ENCODE measurements at places on chromosomes 13 and 19. TPM values are rescaled to one million over a fixed set of nuclear protein-coding genes. Genes with fewer than 3 reads are reported as not detected.
A peak's percentile ranks its signal among the peaks of the same experiment; 100 is the strongest.

DNA sequence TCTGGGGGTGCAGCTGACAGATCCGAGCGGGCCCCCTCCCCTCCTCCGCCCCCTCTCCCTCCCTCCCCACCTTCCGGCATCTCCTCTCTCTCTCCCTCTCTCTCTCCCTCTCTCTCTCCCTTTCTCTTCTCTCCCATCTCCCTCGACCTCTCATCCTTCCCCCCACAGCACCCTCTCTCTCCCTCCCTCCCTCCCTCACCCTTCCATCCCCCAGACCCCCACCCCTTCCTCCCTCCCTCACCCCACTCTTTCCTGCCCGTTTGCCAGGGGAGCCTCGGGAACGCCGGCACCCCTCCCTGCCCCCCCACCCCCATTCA is 666 bp downstream of the CELF5 start:
- DNase-seq, result no peak

DNA sequence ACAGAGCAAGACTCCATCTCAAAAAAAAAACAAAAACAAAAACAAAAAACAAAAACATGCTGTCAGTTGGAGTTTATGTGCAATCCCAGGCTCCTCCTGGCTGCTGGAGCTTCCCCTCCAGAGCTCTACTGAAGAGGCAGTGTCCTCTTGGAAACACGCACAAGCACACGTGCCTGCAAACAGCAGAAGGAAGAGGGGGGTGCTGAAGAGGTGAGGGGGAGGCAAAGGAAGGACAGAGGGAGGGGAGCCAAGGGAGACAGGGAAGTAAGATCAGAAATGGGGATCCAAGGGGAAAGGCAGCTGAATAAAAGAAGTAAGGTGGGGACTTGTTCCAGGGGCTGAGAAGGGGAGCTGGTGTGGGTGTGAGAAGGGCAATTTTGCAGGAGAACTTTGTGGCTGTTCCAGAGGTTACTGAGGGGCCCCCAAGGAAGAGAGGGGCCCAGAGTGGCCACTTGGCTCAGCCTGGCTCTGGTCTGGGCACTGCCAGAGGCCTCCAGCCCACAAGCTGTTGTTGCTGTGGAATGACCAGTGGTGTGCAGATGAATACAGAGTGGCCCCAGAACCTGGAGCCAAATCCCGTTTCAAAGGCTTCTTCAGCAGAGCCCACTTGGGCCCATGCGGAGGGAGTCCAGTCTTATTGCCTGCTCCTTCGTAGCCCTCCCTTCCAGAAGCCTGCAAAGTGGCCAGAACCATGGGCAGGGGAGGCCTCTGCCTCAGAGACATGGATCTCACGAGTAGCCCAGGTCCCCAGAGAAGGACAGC is 34.4 kb downstream of the LYL1 start:
- no peak for DNase-seq

DNA sequence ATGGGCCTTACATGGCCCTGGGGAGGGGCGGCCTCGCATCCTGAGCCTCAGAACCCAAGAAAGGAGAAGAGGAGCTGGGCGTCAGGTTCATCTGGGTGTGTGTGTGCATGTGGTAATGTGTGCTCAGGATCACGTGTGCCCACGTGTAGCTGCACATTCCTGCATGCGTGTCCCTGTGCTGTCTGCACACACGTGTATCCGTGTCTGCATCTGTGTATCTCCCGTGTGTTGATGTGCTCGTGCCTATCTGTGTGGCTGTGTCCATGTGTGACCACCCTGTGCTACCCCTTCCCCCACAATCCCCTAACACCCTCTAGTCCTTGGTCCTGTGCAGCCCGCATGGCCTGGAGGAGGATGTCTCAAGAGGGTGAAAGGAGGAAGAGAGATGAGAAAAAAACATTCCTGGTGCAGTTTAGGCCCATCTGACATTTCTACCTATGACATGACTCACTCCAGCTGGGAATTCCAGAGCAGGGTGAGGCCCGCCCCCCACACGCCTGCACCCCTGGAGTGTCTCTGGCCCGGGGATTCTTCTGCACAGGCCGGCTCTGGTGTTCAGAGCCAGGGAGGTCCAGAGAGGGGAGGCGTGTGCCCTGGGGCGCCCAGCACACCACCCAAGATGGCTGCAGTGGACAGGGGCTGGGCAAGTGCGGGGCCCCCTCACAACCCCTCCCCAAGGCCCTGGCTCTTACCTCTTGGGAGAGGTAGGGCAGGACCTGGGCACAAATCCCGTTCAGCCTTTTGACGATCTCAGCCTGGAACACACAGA is 7.1 kb downstream of the TLE5 start:
- peak; percentile 55 for DNase-seq

DNA sequence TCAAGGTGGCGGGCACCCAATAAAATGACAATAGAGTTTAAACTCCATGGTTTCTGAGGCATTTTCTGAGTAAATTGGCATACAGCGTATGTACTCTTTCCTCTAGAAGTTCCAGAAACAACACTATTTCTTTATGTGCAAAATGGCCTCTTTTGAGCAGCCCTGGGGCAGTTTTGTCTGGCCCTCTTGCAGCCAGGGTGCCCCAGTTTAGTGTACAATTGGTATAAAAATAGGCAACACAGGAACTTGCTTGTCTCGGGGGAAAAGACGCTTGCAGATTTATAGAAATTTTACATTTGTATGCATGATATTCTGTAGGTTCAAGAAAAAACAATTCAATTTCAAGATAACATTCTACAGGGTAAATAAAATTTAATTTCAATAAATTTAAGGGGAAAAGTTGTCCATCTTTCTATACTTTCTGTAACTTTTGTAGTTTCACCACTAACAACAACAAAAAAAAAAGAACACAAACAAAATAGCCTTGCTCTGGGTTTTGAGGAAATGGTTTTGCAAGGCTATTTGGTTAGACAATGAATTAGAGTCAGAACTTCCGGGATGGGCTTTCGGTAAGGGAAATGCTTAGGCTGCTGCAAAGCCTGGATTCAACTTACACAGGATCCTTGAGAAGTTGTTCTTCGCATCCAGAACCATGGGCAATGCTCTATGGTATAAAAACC is 45.3 kb downstream of the LRCH1 start:
- no peak for DNase-seq

DNA sequence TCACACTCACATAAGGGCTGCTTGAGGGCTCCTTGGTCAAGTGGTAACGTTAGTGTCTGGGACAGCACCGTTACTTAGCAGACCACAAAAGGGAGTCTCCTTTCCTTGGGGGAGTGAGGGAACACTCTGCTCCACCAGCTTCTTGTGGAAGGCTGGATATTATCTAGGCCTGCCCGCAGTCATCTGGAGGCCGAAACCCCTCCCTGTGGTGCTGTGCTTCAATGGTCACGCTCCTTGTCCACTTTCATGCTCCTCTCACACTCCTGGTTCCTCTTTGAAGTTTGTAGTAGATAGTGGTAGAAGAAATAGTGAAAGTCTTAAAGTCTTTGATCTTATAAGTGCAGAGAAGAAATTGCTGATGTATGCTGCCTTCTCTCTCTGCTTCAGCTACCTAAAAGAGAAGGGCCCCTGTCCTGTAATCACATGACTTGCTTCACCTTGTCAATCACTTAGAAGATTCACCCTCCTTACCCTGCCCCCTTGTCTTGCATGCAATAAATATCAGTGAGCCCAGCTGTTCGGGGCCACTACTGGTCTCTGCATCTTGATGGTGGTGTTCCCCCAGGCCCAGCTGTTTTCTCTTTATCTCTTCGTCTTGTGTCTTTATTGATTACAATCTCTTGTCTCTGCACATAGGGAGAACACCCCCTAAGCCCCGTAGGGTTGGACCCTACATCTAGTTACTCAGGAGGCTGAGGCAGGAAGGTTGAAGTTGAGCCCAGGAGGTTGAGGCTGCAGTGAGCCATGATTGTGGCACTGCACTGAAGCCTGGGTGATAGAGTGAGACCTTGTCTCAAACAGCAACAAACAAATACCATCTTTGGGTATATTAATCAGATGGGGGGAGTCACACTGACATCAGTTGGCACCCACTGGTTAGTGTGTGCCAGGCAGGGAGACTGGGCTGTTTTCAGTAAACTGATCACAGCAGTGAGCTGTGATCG is 11.6 kb upstream of the MZF1 start:
- no peak for DNase-seq

- no peak for DNase-seq
These were observed 27.1 kb downstream of the ELAVL1 start for GRCh38 chr19:7978179-7978825.

DNA sequence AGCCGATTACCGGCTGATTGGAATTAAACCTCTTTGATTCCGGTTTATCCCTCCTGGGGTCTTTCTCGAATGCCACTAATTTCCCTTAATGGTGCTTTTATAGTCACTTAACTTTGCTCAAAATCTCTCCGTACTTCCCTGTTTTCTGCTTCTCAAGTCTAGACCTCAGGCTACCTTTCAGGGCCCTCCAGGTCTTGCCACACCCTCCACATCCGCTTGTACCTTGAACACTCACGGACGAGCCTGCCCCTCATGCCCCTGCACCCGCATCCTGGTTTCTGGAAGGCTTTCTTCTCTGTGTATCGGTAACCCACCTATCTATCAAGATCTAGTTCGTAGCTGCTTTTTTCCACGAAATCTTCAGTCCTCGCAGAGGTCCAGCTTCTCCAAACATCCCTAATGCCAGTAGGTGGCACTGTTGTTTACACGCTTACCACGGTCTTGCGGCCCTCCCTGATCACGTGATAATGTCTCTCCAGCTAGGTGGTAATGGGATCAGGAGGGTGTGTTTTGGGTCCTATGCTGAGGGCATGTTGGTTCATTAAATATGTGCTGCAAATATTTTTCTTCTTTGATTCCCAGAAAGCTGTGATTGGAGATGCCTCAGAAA is 13.8 kb downstream of the ATP12A start:
- no peak for DNase-seq

DNA sequence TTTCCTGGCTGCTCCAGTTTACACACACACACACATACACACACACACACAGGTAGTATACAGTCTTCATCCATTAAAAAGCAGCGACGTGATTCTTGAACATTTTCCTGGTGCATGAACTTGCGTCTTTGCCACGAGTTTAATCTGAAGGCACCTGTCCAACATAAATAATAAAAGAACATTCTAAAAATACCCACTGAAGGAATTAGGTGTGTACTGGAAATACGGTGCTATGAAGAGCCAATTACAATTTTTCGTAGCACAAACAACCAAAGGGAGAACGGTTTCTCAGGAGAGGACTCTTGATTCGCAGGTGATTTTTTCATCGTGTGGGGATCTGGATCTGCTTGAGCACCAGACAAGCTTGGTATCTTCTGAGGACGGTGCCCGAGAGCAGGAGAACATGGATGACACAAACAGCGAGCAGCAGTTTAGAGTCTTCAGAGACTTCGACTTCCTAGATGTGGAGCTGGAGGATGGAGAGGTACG is 61.2 kb downstream of the ZAR1L start:
- no peak for DNase-seq

DNA sequence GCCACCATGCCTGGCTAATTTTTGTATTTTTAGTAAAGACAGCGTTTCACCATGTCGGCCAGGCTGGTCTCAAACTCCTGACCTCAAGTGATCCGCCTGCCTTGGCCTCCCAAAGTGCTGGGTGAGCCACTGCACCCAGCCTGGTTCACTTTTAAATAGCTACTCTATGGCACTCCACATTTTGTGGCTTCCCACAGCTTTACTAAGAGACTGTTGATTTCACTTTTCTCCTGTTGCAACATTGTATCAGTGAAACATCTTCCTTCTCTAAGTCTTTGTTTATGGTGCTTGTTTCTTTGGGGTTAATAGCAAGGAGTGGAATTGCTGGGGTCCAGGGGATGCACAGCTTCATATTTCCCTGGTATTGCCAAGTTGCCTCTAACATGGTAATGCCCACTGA is 12.3 kb downstream of the TMEM38A start:
- DNase-seq, result no peak

GRCh38 chr19:936175-936546 is 10.3 kb downstream of the ARID3A start:
- DNase-seq, result no peak

GRCh38 chr19:33350538-33351309 is 22.8 kb upstream of the CEBPG start:
- peak; percentile 90 for DNase-seq

DNA sequence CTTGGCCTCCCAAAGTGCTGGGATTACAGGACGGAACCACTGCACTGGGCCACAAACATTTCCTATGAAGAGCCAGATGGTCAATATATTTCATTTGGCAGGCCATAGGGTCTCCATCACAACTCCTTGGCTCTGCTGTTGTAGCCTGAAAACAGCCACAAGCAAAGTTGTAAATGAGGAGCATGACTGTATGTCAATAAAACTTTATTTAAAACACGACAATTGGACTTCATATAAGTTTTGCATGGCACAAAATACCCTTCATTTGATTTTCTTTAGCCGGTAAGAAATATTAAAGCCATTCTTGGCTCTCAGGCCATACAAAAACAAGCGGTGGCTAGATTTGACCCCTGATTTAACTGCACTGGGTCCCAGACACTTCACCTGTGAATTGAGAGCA is 3.1 kb upstream of the FPR1 start:
- DNase-seq, result no peak

GRCh38 chr13:30165796-30166195 is 141.6 kb downstream of the KATNAL1 start:
- no peak for DNase-seq

GRCh38 chr13:77386880-77387606 is 60.1 kb upstream of the MYCBP2 start:
- DNase-seq, result no peak

DNA sequence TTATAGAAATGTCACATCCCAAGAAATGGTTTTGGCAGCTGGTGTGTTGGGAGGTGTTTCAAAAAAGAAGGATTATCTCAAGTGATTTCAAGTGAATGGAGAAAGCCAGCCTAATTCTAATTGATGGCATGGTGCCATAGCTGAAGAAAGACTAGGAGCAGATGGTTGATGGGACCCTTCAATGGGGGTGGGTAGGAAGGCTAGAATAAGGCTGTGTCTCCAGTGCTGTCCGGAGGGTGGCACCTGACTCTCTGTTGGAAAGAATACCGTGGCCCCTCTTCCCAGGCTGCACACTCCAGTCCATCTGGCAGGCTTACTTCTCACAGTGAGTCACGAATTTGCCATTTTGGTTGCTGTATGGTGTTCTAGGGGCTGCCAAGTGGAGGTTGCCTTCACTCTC is 51.0 kb upstream of the GPR12 start:
- no peak for DNase-seq

- no peak for DNase-seq
These were observed 64.6 kb downstream of the CCNE1 start for GRCh38 chr19:29876414-29876813.

GRCh38 chr13:92028695-92029094 is 630.3 kb downstream of the GPC5 start:
- DNase-seq, result no peak

- DNase-seq, result peak; percentile 50
These were observed 14.3 kb upstream of the HNRNPUL1 start for GRCh38 chr19:41249707-41250423.

- DNase-seq, result no peak
These were observed 722.0 kb downstream of the DIAPH3 start for GRCh38 chr13:59441596-59442280.

GRCh38 chr13:44763615-44764301 is 187.6 kb upstream of the TSC22D1 start:
- DNase-seq, result no peak

- no peak for DNase-seq
These were observed at the start of gene NUMBL for GRCh38 chr19:40690050-40690692. Gene NUMBL (minus strand): TSS chr19:40690651. CDS start chr19:40690483, 168 bp downstream.

The KLK15 gene
- not detected for total RNA-seq

The SPACA4 gene
- total RNA-seq, result not detected

The ZNF699 gene
- total RNA-seq, result 14.1 TPM

The KLK2 gene
- total RNA-seq, result 31.2 TPM

The MTUS2 gene
- total RNA-seq, result not detected

The GARIN5A gene
- total RNA-seq, result 5.9 TPM

The SYDE1 gene
- total RNA-seq, result 10.9 TPM

The MKNK2 gene
- total RNA-seq, result 236 TPM

The ZNF460 gene
- 70.8 TPM for total RNA-seq

The FCER2 gene
- total RNA-seq, result not detected
